ENCODE measurements at places on chromosomes 3 and 15. TPM values are rescaled to one million over a fixed set of nuclear protein-coding genes. Genes with fewer than 3 reads are reported as not detected.

DNA sequence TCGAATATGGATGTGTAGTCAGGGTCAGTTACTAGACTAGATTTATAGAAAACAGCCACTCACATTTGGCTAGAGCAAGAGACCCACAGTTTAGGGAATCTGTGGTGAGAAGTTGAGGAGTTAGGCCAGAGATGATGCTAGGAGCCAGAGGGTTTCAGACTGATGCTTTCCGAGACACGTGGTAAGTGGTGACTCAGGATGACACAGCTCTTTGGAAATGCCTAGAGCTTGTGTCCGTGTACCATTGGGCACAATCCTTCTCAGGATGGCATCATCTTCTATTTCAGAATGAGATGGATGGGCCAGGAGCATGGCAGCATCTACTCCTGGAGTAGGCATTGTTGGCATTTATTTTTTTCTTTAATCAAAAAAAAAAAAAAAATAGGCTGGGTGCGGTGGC lies 28.5 kb downstream of the PTPRG start:
- no peak for DNase-seq

DNA sequence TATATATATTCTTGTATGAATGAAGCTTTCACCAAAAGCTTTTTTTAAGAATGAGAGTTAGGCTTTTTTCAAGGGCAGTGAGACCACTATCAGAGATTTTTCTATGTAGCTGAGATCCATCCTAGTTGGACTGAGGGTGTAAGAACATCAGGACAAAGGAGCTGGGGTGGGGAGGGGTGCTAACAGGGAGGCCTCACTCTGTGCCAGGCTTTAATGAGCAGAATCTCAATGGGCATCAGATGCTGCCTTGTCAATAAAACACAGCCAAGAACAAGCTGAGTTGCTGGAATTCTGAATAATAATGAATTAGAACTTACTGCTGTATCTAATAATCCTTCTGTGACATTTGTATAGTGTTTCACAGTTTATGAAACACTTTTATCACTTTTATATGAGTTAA lies 41.4 kb upstream of the USP3 start:
- no peak for DNase-seq

DNA sequence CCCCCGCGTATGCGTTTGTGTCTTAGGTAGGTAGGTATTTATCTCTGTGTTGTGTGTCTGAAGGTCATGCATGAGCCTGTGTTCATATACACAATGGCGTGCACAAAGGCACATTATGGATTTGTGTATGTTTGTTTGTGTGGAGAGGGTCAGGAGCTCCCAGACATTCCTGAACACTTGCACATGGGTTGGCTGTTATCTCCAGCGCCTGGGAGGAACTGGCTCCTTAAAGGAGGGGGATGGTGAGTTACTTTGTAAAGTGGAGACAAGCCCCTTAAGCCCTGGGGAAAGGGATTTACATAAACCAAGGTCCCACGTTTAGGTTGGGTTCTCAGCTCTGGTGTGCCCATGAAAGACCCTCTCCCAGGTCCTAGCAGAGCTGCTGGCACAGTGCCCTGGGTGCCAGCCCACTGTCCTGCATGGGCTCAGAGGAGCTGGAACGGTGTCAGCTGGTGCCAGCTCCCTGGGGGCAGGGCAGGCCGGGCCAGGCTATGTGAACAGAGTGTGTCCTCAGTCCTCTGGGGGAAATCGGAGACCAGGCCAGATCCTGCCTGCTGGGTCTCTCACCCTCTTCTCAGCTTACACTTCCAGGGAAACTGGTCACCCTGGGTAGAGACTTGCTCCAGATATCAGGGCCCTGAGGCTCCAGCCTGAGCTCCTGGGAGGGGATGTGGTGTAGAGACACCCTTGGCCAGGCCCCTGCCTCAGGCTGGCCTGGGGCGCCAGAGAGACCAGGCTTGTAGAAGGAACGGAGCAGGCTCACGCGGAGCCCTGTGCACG lies 25.1 kb downstream of the SNX33 start:
- no peak for DNase-seq

DNA sequence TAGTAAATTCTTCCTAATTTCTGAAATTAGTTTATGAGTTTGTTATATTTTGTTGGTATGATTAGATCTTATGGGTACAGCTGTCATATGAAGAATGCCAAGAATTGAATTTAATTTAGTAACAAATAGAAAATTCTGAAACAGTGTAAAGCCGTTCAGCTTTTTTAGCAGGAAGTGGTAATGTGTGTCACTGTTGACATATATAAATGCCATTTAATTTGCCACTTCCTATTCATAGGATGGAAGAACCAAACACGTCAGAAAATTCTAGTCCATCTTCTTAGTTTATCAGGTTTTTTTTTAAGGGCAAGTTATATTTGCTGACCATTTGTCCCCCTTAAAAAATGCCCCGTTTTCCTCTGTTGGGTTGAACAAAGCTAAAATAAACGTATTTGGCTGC lies 43.0 kb downstream of the RAB8B start:
- no peak for DNase-seq

DNA sequence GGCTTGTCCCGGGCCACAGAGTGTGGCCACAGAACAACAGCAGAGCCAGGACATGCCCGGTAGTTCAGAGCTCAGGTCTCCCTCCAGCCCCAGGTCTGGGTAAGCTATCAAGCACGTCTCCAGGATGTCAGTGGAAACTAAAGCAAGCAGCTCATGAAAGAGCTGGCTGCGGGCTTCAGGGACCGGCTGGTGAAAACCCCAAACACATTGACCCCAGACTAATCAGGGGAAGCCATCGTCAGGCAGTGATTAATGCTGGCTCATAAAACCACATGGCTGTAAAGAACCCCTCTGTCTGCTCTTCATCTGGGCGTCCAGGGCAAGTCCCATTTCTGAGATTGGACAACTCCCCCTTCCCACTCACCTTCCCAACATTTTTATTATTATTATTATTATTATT lies 37.8 kb downstream of the LMCD1 start:
- DNase-seq: no peak

DNA sequence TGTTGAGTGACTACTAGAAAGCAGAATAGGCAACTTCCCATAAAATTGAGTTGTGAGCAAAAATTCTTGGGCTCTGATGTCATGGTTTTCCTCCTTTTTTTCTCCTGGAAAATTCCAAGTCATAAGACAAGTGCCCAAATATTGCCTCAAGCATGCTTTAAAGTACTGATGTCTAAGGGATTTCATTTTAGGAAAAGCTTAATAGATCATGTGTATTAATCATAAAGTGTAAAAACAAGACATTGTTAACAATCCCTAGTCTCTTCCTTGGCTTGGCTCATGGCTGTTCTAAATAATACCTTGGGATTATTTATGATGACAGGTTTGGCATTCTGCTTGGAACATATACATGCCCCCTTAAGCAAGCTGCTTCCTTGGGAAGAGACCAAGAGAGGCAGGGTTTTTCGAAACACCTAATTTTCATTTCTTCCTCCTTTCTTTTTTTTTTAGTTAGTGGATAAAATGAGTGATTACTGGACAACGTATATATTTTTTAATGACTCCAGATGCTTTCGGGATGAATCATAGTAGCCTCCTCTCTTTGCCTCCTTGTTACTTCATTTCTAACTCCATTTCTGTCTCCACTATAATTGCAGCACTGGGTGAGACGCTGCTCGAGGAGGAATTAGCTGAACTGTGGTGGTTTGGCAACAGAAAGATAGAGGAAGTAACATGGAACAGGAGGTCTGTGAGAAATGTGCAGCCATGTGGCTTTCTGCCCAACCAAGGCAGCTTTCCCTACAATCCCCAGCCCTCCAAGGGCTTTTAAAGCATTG lies 104.9 kb downstream of the TPRG1 start:
- DNase-seq: no peak

DNA sequence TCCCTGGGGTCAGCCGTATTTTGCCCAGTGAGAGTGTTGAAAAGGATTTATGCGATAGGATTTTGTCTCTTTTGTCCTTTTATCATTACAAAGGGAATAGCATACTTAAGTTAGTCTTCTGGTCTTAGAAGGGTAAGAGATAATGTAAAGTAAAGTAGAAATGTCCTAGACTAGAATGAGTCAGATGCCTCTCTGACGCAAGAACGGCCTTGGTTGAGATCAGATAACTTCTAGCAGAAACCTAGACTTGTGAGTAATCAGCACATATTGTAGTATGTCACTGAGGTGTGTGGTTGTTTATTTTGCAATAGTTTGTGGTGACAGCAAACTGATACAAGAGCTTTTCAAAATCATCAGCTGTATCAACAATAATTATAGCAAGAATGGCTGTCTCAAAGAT lies 866.1 kb downstream of the NSUN3 start:
- no peak for DNase-seq

DNA sequence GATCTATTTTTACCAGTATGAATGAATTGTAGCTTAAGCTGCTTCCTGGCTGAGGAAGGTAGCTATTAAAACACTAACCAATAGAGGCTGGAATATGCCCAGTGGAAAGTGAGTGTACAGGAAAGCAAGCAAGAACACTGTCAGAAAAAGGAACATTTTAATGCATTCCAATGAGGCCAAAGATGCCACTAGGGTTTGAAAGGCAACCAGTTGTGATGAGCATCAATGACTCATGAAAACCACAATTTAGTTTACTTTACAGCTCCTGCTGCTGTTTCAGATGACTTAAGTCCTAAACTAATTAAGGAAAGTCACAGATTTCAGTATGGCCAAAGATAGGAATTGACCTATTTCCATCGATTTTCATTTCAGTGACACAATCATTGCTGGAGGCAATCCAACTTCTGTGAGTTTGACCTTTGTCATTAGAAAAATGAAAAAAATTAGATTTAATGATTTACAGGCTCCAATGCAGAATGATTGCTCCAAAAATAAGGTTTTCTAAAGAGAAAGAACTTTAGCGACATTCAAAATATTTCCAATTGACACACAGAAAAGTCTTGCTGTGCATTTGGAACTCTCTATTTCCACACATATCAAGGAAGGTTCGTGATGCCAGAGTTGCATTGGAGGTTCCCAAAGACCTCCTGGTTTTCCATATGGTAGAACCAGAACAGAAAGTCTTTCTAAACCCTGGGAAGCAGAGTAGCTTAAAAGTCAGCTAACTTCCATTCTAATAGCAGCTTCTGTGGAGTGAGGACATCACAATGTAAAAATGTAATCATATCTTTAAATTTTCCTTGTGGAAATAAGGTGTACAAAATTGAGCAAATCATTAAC lies 103.0 kb downstream of the SUCNR1 start:
- DNase-seq: no peak

DNA sequence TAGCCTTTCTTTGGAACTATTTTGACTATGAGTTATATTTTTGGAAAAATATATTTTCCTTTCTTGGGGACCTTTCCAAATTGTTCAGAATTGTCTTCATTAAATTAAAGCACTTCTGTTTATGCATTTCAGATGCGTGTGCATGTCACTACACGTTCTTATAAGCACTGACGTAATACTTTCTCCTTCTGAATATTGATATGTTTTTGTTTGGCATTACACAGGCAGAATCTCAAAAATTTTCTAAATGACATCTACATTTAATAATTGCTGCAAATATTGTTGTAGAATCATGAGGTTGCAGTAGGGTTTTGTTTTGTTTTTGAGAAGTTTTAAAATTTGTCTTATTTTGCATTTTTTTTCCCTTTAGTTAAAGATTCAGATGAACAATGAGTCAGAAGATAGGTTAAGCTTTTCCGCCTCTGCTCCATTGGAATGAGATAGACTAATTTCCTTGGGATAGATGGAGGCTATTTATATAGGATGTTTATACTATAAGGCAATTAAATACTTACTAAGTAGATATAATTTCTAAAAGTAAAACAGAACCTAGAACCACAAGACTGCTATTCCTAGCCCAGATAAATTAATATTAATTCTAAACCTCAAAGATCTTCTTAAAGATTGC lies 110.8 kb downstream of the MBNL1 start:
- no peak for DNase-seq

- DNase-seq: no peak
Observed at GRCh38 chr15:37097144-37097919, 3.0 kb downstream of the MEIS2 start.

DNA sequence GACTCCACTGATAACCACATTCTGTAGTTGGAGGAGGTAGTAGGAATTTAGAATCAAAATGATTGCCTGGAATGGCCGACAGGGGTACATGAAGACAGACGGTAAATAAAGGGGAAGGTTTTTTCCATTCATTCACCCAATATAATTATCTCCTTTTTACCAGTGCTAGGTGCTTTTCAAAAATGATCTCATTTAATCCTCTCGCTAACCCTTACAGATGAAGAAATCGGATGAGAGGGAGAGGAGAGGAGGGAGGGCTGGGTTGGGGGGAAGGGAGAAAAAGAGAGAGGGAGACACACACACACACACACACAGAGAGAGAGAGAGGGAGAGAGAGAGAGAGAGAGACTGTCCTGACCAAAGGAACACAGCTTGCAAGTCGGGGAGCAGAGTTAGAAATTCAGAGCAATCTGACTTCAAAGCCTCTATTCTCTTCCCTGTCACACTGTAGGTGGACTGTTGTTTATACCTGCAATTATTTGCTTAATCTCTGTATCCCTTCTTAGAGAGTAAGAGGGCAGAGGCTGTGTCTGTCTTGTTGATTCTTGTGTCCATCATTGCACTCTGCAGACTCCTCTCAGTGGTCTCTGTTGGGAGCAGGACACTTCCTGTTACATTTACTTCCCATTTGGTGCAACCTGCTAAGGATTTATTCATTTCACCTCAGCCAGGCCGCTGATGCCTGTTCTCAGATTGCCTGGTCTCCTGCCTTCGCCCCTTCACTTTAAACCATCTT lies 18.7 kb upstream of the PAQR9 start:
- DNase-seq: no peak

Gene GUCA1C
- 4.5 TPM for total RNA-seq

Gene CXCR6
- total RNA-seq: 0.26 TPM

Gene CCR3
- total RNA-seq: 0.67 TPM

Gene HRG
- not detected for total RNA-seq

Gene TMEM266
- 0.13 TPM for total RNA-seq

Gene FSTL1
- 100 TPM for total RNA-seq
